ENCODE measurements at places on chromosomes 12 and 14.

DNA sequence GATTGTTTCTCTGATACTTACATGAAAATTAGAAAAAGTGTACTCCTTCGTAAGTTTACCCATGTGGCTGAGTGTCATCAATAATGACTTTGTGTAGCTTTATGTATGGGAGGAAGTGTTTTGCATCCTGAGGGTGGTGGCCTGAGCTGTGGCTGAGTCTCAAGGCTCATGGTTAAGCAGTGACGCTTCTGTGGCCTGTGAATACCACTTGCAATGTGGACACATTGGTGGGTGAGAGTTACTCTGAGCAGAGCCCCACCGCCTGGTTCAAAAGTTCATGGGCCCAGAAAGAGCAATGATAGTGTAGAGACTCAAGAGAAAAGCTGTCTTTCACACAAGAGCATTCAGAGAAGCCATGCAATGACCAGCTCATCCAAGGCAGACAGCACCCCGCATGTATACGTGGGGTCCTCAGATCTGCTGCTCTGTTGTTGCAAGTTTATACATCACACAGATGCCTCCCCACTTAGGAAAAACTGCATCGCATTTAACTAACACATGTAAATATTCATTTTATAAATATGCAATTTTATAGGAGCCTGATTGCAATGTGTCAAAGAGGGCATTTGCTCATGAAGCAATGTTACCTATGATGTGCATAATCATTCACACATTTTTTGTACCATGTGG lies 55.1 kb upstream of the FRMD6 start:
- DNase-seq, result no peak

- no peak for DNase-seq
Observed at GRCh38 chr14:88668448-88669116, 105.7 kb downstream of the ZC3H14 start.

GRCh38 chr14:24366413-24366720 lies 1.6 kb upstream of the NFATC4 start:
- no peak for DNase-seq

GRCh38 chr12:79778802-79779448 lies 88.2 kb upstream of the PAWR start:
- DNase-seq, result no peak

DNA sequence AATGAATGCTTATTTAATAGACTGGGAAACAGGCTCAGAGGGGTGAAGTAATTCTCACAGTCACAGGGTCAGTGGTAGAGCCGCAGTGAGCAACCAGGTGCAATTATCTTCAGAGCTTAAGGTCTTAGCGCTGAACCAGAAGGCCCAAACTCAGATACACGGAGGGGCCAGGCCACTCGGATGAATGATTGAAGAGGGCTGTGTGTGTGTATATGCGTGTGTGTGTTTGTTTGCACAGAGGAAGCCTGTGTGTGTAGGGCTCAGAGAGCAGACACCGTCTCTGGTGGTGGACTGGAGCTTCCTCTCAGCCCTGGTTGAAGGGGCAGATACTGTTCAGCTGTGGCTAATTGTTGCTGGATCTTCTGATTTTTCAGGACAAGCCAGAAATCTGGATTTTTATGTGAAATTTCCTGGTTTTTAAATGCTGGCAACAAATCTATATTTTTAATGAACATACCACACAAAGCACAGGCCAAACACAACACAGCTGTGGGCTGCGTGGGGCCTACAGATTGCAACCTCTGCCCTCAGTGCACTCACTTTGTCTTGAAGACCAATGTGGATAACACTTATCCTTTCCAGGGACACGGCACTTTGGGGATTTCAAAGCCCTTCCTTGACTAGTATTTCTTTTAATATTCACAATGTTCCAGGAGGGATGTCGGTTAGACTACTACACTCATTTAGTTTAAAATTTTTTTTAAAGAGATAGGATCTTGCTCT lies 94.5 kb upstream of the NRXN3 start:
- DNase-seq, result no peak

GRCh38 chr14:59831121-59831730 lies 39.4 kb downstream of the RTN1 start:
- DNase-seq, result no peak

DNA sequence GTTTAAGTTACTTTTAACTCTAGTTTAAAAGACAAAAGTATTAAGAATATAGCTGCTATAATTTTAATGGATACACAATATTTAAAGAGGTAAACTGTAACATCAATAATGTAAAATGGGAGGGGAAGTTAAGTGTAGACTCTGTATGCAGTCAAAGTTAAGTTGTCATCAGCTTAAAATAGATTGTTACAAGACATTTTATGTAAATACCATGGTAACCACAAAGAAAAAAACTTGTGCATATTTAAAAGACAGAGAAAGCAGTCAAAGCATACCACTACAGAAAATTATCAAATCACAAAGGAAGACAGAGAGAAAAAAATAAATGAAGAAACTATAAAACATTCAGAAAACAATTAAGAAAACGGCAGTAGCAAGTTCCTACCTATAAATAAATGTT lies 73.3 kb downstream of the CEP128 start:
- DNase-seq, result no peak

DNA sequence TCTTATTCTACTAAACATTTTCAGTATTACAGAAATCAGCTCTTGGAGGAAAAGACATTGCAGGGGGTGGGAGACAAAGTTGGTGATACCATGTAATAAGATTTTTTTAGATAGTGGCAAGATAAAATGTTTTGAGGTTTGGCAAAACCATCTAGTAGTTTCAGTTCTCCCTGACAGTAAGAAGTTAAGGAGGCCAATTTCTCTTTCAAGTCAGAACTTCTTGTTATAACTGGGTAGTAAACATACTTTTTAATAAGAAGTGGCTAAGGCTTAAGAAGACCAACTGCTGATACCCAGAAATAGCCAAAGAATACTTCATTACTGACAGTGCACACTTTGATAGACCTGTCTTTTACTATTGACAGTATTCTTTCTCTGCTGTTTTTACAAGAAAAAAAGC lies 452.3 kb downstream of the DIO2 start:
- DNase-seq, result no peak

GRCh38 chr12:31801872-31802271 lies 73.1 kb upstream of the AMN1 start:
- no peak for DNase-seq

DNA sequence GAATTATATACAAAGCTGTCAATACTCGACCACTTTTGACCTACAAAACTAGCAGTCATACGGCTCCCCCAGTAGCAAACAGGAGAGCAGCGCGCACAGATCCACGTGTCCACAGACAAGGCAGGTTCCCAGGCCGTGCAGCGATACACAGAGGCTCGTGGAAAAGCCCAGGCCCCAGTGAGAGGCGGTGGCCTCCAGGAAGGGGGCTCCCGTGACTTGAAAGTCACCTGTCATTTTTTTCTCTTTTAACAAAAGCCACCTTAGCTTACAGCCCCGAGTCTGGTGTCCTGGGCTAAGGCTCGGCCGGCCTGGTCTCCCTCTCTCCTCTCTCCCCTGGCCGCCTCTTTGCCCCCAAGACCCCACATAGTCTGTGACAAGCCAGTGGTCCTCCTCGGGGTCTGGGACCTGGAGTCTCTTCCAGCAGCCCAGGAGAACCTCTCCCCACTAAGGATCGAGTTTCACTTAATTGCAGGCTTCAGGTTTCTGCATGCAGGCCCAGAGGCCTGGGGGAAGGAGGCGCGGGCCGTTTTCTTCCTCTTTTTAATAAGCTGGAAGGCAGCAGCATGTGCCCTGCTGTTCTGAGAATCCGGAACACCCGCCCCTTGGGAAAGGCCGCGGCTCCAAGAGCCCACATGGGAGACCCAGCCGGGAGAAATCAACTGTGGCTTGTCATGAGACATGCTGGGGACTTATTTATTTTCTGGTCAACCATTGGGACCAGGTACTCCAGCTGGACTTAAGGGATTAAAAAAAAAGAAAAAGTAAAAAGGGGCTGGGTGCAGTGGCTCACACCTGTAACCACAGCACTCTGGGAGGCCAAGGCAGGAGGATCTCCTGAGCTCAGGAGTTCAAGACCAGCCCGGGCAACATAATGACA lies 15.9 kb downstream of the NCOR2 start:
- DNase-seq, result no peak

DNA sequence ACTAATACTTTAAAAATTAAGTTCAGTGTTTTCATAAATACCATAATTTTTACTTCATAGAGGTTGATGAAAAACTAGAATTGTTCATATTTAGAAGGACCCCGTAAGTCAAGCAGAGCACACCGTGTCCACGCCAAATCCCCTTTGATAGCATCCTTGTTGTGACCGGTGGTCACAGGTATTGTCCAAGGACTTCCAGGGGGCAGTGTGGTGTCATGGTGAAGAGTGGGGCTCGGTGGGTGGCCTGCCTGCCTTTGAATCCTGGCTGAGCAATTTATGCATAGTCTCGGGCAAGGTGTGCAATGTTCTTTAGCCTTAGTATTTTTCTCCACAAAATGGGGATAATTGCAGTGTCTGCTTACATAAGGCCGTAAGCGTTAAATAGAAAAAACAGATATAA lies 169.9 kb downstream of the KTN1 start:
- DNase-seq, result no peak

DNA sequence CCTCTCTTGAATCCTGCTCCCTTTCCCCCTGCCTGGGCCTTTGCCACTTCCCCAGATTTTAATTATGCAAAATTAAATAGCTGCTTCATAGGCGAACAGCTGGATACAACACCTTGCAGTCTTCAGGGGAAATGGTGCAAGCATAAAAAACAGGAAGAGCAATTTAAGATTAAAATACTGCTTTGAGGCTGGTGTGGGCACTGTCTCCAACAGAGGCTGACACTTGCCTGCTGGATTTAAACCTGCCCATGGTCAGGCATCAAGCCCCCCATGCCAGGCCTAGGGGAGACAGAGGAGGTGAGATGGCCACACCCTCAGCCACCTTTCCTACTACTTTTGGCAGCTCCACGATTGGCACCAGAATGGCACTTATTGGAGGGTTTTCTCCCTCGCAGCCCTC lies 110.1 kb upstream of the DIO3 start:
- no peak for DNase-seq

GRCh38 chr12:65854629-65855028 lies 30.3 kb downstream of the HMGA2 start:
- DNase-seq, result no peak

- DNase-seq, result no peak
Observed at GRCh38 chr12:68932128-68932960, 627 bp downstream of the CPM start.

- DNase-seq, result no peak
Observed at GRCh38 chr14:104665657-104666522, 23.5 kb upstream of the INF2 start.

DNA sequence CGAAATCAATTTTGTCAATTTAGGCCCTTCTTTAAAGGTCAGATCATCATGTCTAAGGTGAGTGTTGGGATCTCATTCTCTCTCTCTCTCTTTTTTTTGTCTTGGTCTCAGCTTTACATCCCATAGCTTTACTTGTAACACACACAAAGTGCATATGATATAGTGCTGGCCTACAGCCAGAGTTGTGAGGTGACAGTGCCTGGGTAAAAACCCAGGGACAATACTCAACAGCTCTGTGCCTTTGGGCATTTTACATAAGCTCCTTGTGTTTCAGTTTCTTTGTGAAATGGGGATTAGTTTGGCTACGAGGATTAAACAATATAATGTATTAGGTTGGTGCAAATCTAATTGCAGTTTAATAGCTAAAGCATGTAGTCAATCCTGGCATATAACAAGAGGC lies 40.2 kb downstream of the GRIP1 start:
- no peak for DNase-seq

DNA sequence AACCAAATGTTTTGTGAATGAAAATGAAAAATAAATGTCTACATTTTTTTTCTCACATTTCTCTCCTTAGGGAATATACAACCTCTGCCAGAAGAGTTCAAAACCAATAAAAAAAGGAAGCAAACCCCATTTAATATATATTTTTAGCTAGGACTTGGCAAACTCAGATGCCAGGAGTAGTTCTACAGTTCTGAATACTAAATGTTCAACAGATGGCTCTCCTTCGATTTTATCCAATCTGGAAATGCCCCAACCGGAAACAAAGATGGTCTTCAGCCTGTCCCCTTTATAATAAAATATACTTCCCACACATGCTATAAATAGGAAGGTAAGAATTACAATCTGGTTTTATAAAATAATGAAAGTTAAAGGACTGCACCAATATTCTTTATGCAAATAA lies 330.4 kb downstream of the MDGA2 start:
- DNase-seq, result no peak
